ENCODE measurements at places on chromosomes 2 and 18. TPM values are rescaled to one million over a fixed set of nuclear protein-coding genes. Genes with fewer than 3 reads are reported as not detected.

The CD207 gene
- total RNA-seq = not detected

The CD8B2 gene
- total RNA-seq = not detected

The MC4R gene
- not detected for total RNA-seq

The TUBB8B gene
- total RNA-seq = not detected

The NOL4 gene
- not detected for total RNA-seq

The SLC16A14 gene
- 0.40 TPM for total RNA-seq

The TUBA4B gene
- total RNA-seq = not detected

The TLX2 gene
- 2.6 TPM for total RNA-seq

The MLPH gene
- total RNA-seq = not detected

The CCDC68 gene
- total RNA-seq = 0.13 TPM

The WDR75 gene
- total RNA-seq = 34.0 TPM

The GREB1L gene
- total RNA-seq = not detected

The TWSG1 gene
- 8.6 TPM for total RNA-seq

The IL36B gene
- total RNA-seq = not detected

The WNT6 gene
- not detected for total RNA-seq

The SLC4A1AP gene
- total RNA-seq = 27.9 TPM

The IFIH1 gene
- 66.9 TPM for total RNA-seq

The FOXD4L1 gene
- 0.23 TPM for total RNA-seq

The DHRS9 gene
- total RNA-seq = not detected

The RTP5 gene
- total RNA-seq = not detected

The MAP4K3 gene
- total RNA-seq = 8.6 TPM

The ADD2 gene
- 1.3 TPM for total RNA-seq

The STK11IP gene
- total RNA-seq = 28.4 TPM

The AGXT gene
- not detected for total RNA-seq

The MROH2A gene
- not detected for total RNA-seq

The WDCP gene
- total RNA-seq = 19.1 TPM

The DNAJB2 gene
- total RNA-seq = 57.0 TPM

The ALK gene
- total RNA-seq = not detected

The CYS1 gene
- 0.71 TPM for total RNA-seq
